ENCODE measurements at places on chromosomes 1 and 21. TPM values are rescaled to one million over a fixed set of nuclear protein-coding genes. Genes with fewer than 3 reads are reported as not detected.
A peak's percentile ranks its signal among the peaks of the same experiment; 100 is the strongest.

DNA sequence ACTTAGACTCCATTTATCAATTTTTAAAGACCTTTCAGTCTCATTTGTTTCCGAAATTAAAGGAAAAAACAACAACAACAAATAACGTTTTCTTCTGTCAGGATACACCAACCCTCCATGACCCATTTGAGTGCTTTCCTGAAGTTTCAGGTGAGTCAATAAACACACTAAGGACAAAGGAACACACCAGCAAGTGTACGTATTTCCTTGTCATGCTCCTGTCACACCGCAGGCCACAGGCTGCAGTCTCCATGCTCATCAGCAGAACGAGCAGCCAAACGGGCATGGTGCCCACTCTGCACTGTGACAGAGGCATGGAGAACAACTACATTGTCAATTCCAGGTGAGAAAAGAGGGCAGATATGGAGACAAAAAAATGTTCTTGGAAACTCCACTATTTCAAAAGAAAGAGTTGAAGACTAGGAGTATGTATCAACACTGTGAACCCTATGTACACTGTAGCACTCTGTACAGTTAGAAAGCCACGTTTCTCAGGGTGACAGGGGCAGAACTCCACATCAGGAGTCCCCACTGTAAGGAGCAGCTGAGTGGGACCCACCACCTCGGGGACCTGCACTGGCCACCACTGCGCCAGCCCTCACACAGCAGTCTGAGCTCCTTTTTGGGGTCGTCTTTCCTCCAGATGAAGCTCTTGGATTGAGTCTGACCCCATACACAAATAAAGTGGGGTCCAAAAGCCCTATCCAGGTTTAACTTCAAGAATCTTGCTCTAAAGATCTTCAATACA is 2.6 kb downstream of the PTTG1IP start:
- peaks cover 45% of the 10 kb centered on the region for H3K4me1 ChIP-seq
- no peak overlapping the region for H3K4me3 ChIP-seq
- no peaks in the 10 kb centered on the region for H3K27me3 ChIP-seq
- H3K27ac ChIP-seq: peak overlapping the region; percentile 12
- peaks cover 13% of the 10 kb centered on the region for H3K36me3 ChIP-seq

The PLA2G2D gene
- not detected for polyA plus RNA-seq

DNA sequence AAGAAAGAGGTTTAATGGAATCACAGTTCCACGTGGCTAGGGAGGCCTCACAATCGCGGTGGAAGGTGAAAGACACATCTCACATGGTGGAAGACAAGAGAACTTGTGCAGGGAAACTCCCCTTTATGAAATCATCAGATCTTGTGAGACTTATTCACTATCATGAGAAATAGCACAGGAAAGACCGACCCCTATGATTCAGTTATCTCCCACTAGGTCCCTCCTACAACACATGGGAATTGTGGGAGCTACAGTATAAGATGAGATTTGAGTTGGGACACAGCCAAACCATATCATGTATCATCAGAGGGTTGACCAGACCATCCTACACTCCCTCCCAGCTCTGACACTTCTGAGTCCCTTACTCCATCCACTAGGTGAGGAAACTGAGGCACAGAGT is 143.9 kb upstream of the KLHDC7A start:
- no peak for DNase-seq
- no peak overlapping the region for H3K27ac ChIP-seq
- no peaks in the 10 kb centered on the region for H3K4me1 ChIP-seq

GRCh38 chr1:216702170-216702569 is 21.1 kb downstream of the ESRRG start:
- H3K27me3 ChIP-seq: no peaks in the 10 kb centered on the region
- H3K4me3 ChIP-seq: no peak overlapping the region
- no peak for DNase-seq
- H3K27ac ChIP-seq: no peak overlapping the region

DNA sequence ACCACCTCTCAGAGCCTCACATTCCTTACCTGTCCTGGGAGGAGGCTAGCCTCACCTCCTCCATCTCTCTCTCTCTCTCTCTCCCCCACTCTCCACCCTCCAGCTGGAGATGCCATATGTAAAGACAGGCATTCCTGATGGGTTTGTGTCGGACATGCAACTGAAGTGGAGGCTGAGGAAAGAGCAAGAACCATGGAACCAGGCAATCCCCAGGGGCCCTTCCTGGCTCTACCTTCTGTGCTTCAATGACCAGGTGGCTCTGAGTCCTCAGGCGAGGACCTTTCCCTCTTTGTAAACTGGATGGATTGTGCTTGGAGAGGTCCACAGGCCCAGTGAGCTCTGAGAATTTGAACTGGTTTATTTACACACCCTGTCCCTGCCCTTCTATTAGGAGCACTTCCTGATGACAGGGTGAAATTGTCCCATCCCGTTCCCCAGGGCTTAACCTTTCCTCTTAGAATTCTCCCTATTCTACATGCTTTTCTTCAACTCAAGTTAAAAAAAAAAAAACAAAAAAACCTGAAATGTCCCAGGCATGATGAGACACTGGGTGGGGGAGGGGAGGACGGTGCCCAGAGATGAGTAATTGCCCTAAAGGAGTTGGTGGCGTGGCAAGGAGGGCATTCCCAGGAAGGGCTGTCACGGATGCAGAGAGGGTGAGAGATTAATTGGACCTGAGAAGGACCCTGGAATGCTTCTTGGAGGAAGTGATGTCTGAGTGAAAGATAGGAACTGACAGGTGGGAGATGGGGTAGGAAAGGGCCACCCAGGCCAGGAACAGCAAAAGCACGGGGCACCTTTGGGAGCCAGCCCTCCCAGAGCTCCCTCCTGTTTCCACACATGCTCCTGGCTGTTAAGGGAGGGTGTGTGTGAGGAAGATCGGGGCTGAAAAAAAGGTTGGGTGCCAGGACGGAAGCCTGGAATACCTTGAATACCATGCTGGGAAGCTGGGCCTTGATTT is 50.2 kb upstream of the WASF2 start:
- no peaks in the 10 kb centered on the region for H3K27me3 ChIP-seq
- H3K4me3 ChIP-seq: no peak overlapping the region
- peak overlapping the region; percentile 52 for H3K27ac ChIP-seq
- DNase-seq: no peak

DNA sequence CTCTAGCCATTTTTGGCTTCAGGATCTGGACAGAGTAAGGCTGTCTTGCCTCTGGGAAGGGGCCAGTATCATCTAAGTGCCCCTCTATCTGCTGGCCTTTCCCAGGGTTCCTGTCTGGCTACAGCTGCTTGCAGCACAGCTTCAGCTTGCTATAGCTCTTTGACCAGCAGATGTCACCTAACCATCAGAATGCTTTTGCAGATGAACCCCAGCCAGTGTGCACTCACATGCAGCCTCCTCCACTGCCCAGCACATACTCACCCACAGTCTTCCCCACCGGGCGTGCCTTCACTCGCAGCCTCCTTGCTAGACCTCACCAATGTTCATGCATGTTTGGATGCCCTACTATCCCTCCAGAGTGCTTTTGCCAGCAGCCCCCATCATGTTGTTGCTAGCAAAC is 769.0 kb downstream of the BRINP3 start:
- no peaks in the 10 kb centered on the region for H3K36me3 ChIP-seq
- DNase-seq: peak; percentile 31

The TCEA3 gene
- 1.2 TPM for polyA plus RNA-seq

- no peaks in the 10 kb centered on the region for H3K36me3 ChIP-seq
- no peaks in the 10 kb centered on the region for H3K27me3 ChIP-seq
- no peaks in the 10 kb centered on the region for H3K4me1 ChIP-seq
- peak overlapping the region; percentile 38 for H3K4me3 ChIP-seq
These were observed 34.7 kb upstream of the SCCPDH start for GRCh38 chr1:246689409-246690008.

GRCh38 chr1:61808321-61808720 is 66.0 kb downstream of the PATJ start:
- no peaks in the 10 kb centered on the region for H3K36me3 ChIP-seq
- DNase-seq: no peak
- no peaks in the 10 kb centered on the region for H3K27me3 ChIP-seq
- no peaks in the 10 kb centered on the region for H3K4me1 ChIP-seq
- H3K27ac ChIP-seq: no peak overlapping the region

DNA sequence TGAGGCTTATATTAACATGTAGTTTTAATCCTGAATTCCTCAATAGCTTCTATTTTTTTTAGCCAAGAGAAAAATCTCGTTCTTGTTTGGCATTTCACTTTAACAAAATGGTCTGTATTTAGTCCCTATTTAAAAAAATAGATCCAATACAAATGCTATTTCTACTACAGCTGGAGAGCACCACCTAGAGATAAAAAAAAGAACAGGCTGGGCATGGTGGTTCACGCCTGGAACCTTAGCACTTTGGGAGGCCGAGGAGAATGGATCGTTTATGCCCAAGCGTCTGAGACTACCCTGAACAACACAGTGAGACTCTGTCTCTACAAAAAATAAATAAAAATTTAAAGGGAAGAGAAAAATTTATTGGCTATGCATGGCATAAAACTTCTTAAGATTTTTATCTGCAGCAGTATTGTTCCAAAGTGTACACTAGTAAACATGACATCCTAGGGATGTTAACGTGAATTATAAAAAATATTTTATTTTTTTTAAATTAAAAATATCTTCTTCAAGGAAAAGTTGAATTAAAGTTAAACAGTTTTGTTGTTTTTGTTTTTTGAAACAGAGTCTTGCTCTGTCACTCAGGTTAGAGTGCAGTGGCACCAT is 4.4 kb downstream of the ST7L start:
- DNase-seq: peak; percentile 27
- no peaks in the 10 kb centered on the region for H3K27me3 ChIP-seq
- no peak overlapping the region for H3K27ac ChIP-seq
- no peak overlapping the region for H3K4me3 ChIP-seq
- peaks cover 45% of the 10 kb centered on the region for H3K36me3 ChIP-seq

DNA sequence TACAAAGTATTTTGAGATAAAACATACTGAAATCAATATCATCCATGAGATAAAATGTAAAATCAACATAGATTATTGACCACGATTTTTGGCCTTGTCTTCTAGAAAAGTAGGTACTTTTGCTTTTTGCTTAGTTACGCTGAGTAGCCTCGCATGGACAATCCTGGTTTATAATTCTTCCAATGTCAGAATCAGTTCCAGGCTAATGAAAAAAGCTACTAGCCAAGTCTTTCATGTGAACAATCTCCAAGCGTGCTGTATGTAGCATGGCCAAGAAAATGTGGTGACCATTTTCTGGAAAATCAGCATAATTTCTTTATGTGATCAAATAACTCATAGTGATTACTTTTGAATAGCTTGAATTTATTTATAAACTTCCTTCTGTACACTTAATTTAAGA is 145.8 kb downstream of the NTMT2 start:
- H3K27me3 ChIP-seq: no peaks in the 10 kb centered on the region
- no peaks in the 10 kb centered on the region for H3K4me1 ChIP-seq
- no peak overlapping the region for H3K27ac ChIP-seq
- no peak for DNase-seq
- H3K36me3 ChIP-seq: no peaks in the 10 kb centered on the region

The TBX15 gene
- 0.02 TPM for polyA plus RNA-seq

The S1PR1 gene
- 6.5 TPM for polyA plus RNA-seq
